ENCODE measurements at places on chromosomes 16 and 17.

- no peak for DNase-seq
These were observed 42.4 kb upstream of the JPH3 start for GRCh38 chr16:87559945-87560344.

DNA sequence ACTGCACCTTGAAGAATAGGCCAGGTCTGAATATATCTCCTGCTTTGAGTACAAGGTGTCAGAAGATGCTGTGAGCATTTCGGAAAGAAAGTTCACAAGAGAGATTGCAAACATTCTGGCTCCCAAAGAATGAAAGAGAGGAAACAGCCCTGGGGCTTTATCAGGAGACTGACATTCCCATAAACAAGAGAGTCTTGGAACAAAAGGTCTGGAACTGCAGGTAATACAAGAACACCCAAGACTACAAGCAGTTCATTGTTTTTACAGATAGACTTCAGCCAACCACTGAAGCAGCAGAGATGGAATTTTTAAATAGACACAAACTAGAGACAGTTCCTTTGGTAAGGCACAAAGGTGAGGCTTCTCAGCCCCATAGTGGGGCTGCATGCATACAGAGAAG is 14.4 kb downstream of the HSD17B2 start:
- DNase-seq = no peak

- no peak for DNase-seq
These were observed 16.4 kb downstream of the IRX6 start for GRCh38 chr16:55340445-55340844.

- DNase-seq = peak; percentile 84
These were observed at the start of gene MBTD1 for GRCh38 chr17:51259564-51260236. Gene MBTD1, minus strand, starts transcription at chr17:51260049. Its CDS starts 34,888 bp downstream, at chr17:51225161.

GRCh38 chr17:36600936-36601302 is 464 bp upstream of the MRM1 start:
- DNase-seq = no peak

DNA sequence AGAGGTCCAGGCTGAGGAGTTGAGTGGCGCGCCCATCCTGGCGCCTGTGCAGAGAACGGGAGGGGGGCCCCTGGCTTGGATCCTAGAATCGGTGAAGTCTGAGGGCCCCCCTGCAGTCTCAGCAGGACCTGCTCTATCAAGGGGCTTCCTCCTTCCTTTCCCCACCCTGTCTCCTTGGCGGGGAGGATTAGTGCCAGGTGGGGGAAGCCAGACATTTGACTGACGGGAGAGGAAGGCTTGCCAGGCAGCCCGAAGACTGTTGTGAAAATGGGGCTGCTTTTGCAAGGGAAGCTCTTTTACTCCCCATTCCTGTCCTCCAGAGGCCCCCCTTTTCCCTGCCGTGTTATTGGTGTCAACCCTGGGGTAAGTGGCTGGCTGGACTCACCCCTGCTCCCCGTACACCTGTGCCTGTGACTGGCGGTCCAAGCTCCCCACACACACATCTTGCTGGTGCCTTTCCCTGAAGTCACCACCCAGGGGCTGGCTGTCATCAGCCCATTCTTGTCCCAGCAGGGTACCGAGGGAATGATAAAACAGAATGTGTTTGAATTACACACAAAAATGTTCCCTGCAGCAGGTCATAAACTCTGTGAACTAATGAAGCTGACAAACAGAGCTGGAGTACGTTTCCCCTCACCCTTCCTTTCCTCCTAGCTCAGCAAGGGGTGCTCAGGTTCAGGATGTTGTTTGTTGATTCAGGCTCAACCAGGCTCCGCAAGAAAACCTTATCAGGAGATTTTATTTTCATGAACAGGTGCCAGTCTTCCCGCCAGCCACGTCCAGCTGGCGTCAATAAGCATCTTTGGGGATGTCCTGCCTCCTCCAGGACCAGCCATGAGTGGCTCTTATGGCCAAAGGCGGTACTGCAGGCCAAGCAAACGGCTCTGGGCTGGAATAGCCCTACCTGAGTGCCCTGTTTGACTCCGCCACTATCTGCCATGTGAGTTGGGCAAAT is 4.4 kb upstream of the ARMC7 start:
- no peak for DNase-seq

DNA sequence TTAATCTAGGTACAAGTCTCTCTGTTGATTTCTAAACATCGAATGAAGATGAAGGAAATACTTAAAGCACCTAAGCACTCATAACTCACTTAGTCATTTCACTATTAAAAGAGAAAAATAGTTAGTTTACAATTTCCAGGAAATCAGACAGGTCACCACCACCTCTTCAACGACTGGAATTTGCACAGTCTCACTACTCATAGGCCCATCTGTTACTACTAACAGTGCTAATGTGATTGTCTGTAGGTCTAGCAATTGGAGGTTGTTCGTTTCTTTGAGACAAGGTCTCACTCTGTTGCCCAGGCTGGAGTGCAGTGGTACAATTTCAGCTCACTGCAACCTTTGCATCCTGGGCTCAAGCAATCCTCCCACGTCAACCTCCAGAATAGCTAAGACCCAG is 444.6 kb downstream of the MAF start:
- no peak for DNase-seq

- DNase-seq = no peak
These were observed 4.9 kb downstream of the IRX6 start for GRCh38 chr16:55328611-55329569.

DNA sequence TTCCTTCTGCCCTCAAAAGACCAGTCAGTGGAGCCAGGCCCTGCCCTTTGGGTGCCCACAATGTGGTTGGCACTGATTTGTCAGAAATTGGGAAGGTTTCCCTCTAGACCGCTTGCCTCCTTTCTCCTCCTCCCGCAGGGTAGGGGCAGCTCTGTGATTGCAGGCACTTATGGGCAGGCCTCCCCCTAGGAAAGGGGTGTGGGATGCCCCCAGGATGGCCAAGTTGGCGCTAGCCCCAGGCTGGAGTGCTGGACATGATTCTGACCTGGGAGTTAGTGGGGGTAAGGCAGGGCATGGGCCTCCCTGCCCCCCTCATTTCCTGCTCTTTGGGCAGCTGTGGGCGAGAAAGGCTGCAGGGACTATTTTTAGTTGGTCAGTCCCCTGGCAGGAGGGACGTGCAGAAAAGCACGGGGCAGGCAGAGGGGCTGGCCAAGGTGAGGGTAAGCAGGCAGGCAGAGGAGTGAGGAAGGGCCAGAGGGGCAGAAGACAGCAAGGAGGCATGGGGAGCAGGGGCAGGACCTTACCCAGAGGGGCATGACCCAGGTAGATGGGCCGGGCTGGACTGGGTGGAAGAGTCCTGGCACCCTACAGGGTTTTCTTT is 3.3 kb downstream of the RARA start:
- DNase-seq = no peak

- no peak for DNase-seq
These were observed 452.3 kb downstream of the CNTNAP4 start for GRCh38 chr16:76729525-76729924.

DNA sequence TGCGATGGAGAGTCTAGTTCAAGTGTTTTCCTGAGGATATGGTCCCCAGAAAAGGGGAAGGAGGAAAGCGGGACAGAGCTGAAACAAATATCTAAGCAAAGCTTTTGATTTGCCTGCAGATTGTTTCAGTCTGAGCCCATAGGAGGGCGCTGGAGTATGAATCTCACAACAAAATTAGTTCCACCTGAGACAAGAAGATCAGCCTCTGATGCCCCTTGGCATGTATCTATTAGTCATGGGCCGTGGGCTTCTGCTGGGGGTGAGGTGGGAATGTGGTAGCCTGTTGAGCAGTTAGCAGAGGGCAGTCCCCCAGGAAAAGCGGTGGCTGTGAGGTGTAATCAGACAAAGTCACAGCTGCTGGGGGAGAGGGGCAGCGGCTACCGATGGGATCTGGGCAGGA is 446.9 kb downstream of the CA10 start:
- DNase-seq = no peak

DNA sequence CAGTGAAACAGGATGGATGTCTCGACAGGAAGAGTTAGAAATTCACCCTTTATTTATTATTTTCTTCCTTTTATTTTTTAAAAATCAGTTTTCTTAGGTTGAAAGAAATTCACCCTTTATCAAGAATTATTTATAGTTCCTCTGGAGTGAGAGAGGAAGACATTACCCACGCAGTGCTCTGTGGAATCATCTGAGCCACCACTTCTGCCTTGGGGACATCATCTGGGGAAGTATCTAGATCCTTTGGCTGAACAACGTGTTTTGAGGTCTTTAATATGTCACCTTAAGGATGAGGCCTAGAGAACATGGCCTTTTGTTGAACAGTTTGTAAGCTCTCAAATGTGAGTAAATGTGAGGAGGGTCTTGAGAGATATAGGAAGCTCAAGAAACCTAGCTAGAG is 183.3 kb downstream of the UTP18 start:
- no peak for DNase-seq

DNA sequence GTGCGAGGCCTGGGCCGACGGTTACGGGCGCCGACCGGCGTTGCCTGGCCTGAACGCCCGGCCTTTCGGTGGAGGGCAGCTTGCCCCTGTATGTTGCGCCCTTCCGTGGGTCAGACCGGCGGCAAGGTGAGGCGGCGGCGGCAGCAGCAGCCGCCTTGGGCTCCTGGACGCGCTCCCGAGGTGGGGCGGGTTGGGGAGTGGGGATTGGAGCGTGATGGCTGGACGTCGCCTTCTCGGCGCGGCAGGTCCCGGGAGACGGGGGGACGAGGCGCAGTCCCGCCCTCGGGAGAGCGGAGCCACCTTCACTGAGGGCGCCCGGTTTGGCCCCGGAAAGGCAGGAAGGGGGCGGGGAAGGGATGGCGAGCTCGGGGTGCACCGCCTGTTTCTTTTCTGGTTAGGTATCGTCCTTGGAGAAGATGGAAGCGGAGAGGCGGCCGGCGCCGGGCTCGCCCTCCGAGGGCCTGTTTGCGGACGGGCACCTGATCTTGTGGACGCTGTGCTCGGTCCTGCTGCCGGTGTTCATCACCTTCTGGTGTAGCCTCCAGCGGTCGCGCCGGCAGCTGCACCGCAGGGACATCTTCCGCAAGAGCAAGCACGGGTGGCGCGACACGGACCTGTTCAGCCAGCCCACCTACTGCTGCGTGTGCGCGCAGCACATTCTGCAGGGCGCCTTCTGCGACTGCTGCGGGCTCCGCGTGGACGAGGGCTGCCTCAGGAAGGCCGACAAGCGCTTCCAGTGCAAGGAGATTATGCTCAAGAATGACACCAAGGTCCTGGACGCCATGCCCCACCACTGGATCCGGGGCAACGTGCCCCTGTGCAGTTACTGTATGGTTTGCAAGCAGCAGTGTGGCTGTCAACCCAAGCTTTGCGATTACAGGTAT is 671 bp downstream of the DGKE start:
- peak; percentile 56 for DNase-seq

DNA sequence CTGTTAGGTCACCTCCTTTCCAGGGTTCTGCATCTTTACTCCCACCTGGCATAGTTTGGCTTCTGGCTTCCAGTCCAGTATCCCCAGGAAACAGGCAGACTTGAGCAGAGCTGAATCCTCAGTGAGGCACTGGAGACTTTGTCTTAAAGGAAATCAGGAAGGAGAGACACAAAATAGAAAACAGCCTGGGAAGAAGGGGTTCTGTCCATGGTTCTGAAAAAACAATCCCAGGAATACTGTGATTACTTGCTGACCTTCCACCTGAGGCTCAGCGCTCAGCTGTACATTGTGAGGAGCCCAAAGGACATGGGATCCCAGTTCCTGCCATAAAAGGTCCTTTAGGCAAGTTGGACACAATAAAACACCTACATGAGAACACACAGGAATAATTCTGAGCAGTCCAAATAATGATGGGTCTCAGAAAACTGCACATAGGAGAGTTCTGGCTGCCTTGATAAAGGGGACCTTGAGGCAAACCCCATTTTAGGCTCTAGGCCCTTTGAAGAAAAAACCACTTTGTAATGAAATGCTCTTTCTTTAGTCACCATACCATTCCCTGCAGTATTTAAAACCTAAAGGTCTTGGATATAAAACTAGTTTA is 81.4 kb upstream of the CRHR1 start:
- no peak for DNase-seq

DNA sequence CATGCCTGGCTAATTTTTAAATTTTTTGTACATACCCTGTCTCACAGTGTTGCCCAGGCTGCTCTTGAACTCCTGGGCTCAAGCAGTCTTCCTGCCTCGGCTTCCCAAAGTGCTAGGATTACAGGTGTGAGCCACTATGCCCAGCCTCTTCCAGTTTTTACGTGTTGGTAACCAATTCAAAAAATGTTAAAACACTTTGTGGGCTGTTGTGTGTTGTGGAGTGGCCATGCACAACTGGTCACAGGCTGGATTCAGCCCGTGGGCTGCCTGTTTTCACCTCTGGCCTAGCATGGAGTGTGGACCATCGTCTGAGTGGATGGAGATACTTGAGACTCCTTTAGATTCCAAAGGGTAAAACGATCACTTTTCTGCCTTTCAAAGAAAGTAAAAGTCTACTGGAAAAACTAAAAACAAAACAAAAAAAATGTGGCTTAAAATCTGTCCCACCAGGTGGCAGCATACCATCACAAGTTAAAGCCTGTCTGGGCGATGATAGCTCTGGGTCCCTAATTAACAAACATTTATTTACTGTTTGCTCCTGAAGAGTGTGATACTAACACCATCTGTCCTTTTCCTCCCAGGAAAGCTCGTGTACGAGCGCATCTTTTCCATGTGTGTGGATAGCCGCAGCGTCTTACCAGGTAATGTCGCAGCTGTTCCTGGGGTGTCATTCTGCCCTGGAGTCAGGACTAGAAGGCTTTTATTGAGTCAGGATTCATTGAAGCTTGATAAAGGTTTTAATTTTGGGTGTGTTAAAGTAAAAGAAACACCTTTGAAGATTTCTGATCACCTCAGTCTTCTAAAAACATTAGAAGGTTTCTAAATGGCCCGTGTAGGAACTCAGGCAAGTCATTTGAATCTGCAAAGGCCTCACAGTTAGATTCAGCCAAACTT is 45.8 kb downstream of the VPS35L start:
- DNase-seq = no peak

DNA sequence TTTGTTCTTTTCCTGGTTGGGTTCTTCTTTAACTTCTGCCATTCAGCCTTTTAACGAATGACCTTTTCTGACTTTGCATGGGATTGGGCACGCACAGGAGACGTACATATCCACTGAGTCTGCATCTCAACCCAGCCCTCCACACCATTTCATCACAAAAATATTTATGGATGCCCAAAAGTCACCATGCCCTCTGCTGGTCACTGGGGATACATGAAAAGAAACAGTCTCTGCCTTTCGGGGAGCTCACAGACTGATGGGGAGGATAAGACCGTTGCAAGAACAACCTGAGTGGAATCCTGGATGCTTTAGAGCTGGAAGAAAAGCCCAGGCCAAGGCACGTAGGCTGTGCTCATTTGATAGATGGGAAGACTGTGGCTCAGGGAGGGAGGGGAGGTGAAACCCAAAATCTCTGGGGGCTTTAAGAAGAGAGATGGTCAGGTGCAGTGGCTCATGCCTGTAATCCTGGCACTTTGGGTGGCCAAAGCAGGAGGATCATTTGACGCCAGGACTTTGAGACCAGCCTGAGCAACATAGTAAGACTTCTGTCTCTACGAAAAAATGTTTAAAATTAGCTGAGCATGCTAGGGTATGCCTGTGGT is 7.9 kb upstream of the MT2A start:
- DNase-seq = no peak

- DNase-seq = no peak
These were observed 8.4 kb downstream of the PIMREG start for GRCh38 chr17:6452471-6453266.
